ENCODE measurements at places on chromosomes 6 and 20.

- no peak for DNase-seq
These were observed 150.9 kb downstream of the PREX1 start for GRCh38 chr20:48676795-48677460.

DNA sequence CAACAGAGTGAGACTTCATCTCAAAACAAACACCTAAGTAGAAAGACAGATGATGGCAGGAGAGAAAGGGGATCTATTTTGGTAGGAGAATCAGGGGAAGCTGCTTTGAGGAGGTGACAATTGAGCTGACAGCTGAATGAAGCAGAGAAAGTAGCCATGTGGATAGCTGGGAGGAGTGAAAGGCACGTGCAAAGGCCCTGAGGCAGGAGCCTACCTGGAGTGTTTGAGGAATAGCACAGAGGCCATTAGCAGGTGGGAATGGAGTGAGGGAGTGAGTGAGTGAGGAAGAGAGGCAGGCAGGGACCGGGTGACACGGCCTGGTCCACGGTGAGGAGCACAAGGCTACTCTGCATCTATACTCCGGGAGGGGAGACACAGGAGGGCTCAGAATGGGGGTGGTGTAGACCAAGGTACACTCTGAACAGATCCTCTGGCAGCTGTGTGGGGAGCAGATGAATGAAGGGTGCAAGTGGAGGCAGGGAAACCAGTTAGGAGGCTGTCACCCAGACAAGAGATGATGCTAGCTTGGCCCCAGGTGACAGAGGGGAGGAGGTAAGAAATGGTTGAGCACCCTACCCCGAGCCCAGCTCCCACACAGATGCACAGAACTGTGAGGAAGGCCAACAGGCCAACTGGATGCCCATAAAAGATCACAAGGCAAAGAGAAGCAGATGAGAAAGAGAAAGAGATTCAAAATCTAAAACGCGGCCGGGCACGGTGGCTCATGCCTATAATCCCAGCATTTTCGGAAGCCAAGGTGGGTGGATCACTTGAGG is 43.6 kb downstream of the NFATC2 start:
- DNase-seq = no peak

- DNase-seq = no peak
These were observed 243.2 kb upstream of the TENT5A start for GRCh38 chr6:81995548-81996289.

- no peak for DNase-seq
These were observed 14.3 kb upstream of the TXNDC5 start for GRCh38 chr6:7924867-7925266.

- DNase-seq = peak; percentile 33
These were observed 129.2 kb upstream of the PRND start for GRCh38 chr20:4592316-4593148.

- peak; percentile 9 for DNase-seq
These were observed 65.8 kb upstream of the CCDC167 start for GRCh38 chr6:37565267-37566110.

GRCh38 chr6:158793432-158793831 is 25.7 kb downstream of the EZR start:
- DNase-seq = peak; percentile 51

GRCh38 chr6:32659856-32660595 is 6.4 kb downstream of the HLA-DQB1 start:
- DNase-seq = no peak

- no peak for DNase-seq
These were observed 70.9 kb downstream of the SNX5 start for GRCh38 chr20:17897566-17898307.

GRCh38 chr6:157198425-157199279 is 124.7 kb downstream of the TMEM242 start:
- no peak for DNase-seq

- DNase-seq = peak; percentile 42
These were observed 285.8 kb upstream of the SUPT3H start for GRCh38 chr6:45663251-45664221.

GRCh38 chr20:45052698-45053429 is 48.1 kb downstream of the KCNS1 start:
- no peak for DNase-seq

DNA sequence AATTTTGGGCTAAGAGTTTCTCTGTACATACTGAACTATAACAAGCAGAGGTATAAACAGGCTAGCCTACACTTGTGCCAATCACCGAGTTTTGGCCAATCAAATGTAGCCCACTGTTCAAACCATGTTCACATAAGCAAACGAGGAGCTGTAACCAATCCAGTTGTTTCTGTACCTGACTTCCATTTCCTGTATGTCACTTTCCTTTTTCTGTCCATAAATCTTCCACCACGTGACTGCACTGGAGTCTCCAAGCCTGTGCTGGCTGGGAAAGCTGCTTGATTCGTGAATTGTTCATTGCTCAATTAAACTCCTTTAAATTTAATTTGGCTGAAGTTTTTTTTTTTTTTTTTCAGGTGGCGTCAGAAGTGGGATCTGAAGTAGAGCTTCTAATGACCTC is 332.9 kb downstream of the RNF144B start:
- DNase-seq = no peak

DNA sequence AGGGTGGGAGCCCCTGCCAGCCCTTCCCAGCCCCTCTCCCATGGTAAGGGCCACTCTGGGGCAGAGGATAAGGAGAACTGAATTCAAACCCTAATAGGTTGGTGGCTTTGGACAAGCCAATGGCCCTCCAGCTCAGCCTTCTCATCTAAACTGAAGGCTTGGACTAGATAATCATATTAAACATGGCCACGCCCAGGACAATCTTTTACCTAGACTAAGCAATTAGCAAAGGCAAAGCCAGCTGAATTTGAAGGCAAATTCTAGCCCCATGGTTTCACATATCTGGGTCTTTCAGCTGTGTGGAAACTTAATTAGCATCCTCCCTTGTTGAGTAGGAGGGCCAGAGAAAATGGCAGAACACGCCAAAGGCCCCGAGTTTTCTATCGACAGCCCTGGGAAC is 10.7 kb downstream of the SLC22A23 start:
- DNase-seq = no peak

DNA sequence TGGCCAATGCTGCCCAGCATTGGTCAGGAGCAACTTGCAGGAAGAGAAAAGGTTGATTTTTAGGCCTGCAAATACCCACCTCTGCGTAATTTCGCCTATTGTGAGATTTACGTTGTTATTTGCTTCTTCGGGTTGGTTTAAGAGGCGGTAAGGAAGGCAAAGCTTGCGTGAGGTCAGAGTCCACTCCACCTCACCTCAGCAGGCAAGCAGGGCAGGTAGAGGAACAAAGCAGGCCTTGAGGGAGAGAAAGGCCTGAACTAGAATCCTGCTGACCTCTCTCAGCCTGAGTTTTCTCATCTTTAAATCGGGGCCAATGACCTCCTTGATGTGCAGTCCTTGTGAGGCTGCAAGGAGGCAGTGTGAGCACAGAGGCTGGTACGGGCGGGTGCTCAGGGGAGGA is 239.1 kb downstream of the CDC5L start:
- no peak for DNase-seq

DNA sequence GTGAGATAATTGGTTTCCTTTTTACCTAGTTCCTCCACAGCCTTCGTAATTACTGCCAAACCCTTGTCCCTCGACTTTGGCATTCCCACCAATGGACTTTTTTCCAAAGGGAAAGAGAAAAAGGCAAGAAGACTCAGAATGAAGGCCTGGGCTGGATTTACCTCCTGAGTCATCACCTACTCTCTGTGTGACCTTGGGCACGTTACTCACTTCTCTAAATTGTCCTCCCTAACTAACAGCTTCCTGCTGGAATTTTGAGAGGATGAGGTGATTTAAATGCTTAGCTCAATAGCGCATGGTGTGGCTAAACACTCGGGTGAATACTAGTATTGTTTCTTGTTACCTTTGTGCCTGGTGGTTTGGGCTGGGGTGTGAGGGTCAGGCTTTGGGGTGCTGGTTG is 146.6 kb downstream of the DHX35 start:
- peak; percentile 72 for DNase-seq

DNA sequence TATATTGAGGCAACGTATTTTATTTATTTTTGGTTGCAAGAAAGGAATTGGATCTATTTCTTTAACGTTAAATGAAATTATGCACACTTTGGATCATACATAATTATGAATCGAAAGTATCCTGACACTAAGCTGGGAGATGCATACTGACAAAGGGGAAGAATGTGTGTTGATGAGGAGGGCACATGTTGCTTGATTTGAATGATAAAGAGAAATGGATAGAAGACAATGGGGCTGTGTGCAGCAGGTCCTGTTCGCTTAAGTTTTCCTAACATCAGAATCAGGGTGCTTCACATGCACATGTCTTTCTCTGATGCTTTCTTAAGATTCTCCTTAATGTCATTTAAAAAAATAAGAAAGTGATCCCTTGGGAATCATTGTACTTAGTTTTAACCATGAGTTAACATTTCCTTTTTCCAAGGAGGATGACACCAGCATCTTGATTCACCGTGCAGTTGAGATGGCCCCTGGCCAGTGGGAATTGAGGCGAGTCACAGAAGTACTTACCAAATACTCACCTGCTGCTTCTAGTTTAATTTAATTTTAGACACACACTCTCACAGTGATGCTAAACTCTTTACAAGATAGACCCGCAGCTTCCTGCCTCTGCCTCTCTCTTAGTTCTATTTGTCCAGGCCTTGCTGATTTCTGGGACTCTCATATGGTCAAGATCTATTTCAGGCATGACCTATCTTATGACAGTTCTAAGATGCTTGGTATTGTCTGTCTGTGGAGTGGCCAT is 116.5 kb downstream of the CLIC5 start:
- no peak for DNase-seq

GRCh38 chr6:13661647-13662046 is 46.5 kb downstream of the NOL7 start:
- no peak for DNase-seq

DNA sequence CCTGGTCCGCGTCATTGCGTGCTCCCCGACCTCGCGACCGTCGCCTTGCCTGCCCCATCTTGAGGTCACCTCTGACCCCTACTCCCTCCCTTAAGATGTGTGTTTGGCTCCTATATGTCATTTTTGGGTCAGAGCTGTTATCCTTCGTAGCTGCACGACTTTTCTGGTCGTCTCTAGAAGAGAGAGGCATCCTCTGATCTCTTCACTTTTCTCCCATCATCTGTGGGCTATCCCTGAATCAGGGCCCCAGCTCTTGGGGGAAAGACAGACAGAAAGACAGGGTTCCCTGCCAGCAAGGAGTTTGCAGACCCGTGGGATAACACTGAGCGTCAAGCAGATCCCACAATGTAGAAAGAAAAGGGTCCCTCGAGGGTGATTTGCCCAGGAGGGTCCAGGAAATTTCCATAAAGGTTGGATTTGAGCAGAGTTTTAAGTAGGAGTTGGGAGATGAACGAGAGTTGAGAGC is 555 bp downstream of the FAM120B start:
- no peak for DNase-seq

- DNase-seq = no peak
These were observed 182.7 kb downstream of the TBX18 start for GRCh38 chr6:84581494-84582259.

GRCh38 chr6:27545271-27546046 is 72.6 kb upstream of the ZNF184 start:
- peak; percentile 40 for DNase-seq

DNA sequence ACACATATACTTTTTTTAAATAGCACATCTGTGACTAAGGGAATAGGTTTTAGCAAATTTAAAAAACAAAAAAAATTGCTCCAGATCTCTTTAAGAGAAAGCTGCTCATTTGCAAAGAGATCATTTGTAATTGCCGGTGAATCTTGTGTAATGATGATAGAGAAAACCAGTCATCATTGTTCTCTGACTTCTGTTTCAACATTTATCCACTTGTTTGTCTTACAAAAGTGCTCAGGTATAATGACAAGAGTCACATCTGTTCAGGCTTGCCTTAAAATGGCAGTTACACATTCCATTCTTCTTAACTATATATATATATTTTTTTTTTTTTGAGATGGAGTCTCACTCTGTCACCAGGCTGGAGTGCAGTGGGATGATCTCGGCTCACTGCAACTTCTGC is 165.2 kb downstream of the AIG1 start:
- DNase-seq = no peak

- DNase-seq = no peak
These were observed 84.2 kb upstream of the PMEPA1 start for GRCh38 chr20:57794036-57794435.

DNA sequence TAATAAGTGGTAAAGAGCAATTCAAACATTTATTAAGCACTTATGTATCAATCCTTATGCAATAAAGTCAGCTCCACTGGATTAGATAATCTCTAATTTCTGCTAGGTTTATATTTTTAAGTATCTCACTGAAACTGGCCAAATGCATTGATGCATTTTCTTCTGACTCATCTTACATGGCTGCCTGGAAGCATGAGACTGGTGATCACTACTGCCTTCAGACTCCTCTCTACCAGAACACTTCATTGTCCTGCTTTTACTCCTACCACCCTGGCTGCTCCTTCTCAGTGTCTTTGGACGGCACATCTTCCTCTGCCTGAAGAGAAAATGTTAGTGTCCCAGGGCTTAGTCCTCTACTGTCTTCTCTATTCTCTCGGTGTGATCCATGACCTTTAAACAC is 7.4 kb downstream of the CEP85L start:
- no peak for DNase-seq

DNA sequence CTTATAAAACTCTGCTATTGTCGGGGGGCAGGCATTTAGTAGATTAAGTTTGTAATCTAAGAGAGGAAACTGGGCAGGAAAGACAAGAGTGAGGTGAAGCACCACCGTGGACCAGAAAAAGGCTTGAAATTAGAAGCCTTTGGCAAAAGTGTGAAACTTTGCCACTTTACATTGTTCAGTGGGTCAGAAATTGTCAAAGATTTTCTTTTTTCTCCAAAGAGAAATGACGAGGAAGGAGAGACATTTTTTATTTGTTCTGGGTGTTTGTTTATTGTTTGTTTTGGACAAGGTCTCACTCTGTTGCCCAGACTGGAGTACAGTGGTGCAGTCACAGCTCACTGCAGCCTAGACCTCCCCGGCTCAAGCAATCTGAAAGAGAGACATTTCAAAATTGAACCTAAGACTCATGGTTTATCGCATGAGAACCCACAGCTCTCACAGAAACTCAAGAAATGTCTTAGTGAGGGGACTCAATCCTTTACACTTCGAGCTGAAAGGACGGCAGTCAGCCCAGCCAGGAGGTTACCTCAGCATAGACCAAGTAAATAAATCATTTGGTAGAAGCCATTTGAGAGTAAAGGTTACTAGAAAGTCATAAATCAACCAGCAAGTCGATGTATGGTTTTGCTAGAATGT is 262.8 kb upstream of the TAB2 start:
- DNase-seq = no peak

GRCh38 chr20:7291946-7292345 is 524.5 kb downstream of the BMP2 start:
- no peak for DNase-seq

Measured in dermis microvascular lymphatic vessel endothelial cell (primary cell).